Stimulated activated effector memory CD8-positive, alpha-beta T cell treated with anti-CD3 and anti-CD28 coated beads, Interleukin-12 subunit alpha, Interleukin-12 subunit beta, amount 100 ng/mL, for 72 hours (primary cell): ENCODE measurements at places on chromosomes 5 and 9.
A peak's percentile ranks its signal among the peaks of the same experiment; 100 is the strongest.

- peak; percentile 38 for DNase-seq
Measured at GRCh38 chr9:130682421-130683121, 11.0 kb upstream of the EXOSC2 start.

GRCh38 chr5:51202161-51202560, 181.1 kb upstream of the ISL1 start:
- DNase-seq, result no peak

DNA sequence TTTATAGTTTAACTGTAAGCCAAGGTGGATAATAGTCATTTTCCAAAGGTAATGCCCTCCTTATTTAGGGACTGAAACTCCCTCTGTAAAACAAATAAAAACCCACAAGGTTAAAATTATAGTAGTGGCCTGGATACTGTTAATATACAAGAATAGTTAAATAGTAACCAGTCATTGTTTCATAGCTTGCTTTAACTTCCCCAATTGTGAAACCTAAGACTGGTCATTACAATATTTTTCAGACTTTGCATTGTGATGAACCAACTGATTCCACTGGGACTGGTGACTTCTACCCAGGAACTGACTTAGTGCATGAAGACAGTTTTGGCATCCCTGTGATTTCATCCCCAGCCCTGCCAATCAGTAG, 162.6 kb downstream of the SMC2 start:
- no peak for DNase-seq

DNA sequence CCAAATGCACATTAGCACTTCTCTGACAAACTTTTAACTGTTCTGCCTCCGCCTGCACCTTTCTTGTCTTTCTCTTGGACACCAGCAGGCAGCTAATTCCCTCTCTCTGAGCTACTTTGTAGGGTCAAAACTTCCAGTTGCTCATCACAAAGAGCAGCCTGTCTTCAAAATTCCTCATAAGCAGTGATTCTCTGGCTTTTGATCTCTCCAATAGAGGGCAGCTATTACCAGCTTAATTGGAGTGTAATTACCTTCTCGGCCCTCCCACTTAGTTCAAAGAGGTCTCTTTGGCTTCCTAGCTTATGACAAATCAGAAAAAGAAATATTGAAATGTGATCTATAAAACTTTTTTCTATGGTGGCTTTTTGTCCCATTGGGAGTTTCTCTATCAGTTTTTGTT, 43.6 kb upstream of the RAD23B start:
- no peak for DNase-seq

GRCh38 chr5:36692791-36693763, 86.7 kb downstream of the SLC1A3 start:
- DNase-seq, result peak; percentile 17
